Activated CD8-positive, alpha-beta memory T cell treated with anti-CD3 and anti-CD28 coated beads for 24 hours (primary cell): ENCODE measurements at places on chromosomes 3 and 15.

GRCh38 chr15:78930577-78931388 is 14.1 kb downstream of the CTSH start:
- DNase-seq: no peak

- DNase-seq: no peak
Observed at GRCh38 chr3:170709046-170709445, 123.2 kb upstream of the SLC7A14 start.

DNA sequence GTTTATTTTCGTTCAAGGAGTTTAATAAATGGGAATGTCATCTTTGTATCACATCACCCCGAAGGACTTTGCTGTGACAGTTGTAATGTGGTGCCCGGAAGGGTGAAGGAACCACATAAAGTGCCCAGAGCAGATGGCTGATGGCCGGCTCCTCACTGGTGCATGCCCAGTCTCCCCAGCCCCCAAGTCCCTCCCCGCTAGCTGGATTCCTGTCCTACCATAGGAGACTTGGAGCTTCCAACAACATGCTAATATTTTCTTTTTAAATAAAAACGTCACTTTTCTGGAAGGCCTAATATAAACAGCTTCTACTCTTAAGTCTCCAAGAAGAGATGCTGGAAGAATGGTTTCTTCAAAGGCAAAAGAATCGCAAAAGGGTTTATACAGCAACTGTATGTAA is 273.9 kb upstream of the LRTM1 start:
- no peak for DNase-seq

DNA sequence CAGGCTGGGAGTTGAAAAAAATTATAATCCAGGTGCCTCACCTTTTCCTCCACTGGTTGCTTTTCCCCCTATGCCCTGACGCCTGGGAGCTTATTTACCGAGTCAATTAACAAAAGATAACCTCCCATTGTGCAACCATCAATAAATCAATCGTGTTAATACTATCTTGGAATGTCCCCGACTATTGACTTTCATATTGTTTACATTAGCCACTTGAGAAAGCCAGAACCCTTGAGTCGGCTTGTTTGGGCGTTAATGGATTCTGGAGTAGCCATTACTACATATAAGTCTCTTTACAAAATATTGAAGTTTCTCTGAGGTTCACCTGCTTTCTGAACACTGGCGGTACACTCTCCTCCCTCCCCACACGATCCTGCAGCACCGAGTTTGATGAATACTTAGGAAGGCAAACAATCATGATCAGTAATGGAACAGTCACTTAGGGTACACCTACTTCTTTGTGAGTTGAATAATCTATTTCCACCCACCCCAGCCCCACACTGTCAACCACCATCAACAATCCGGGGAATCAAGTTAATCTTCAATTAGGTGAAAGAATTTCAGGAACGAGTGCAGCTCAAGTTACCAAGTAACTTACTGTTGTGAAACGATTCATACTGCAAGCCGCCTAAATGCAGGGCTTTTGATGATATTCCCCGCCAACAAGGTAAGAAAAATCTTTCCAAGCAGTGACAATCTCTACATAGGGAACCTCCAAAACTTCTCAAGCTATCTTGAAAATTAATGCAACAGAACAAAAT is 159.3 kb upstream of the NR2F2 start:
- no peak for DNase-seq

DNA sequence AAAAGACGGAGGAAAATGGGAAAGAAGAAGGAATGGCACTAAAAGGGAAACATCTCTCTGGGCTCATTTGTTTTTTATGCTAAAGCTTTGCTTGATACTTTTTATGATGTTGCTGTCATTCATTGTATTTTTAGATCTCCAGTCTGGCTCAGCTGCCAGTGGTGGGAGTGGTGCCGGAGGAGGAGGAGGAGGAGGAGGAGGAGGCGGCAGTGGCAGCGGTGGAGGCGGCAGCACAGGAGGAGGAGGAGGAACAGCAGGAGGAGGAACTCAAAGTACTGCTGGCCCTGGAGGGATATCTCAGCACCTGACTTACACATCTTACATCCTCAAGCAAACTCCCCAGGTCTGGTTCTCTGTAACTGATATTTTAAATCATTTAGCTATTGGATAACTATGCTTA is 49.6 kb downstream of the MAP6D1 start:
- DNase-seq: no peak

DNA sequence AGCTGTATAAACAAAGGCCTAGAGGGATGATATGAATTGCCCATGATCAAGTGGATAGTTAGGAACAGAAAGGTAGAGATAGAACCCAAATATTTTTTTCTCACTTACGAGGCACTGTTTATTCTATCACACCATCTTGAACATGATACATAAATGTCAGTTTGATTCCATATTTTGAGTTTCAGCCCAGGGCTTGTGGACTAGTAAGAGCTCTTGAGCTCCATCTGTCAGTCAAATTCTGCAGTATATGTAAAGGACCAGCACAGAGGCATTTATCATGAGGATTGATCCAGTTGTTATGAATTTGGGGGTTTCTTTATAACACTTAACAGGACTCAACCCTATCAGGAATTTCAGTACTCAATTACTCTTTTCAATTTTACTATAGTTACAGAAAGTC is 4.8 kb downstream of the SLC27A2 start:
- no peak for DNase-seq

DNA sequence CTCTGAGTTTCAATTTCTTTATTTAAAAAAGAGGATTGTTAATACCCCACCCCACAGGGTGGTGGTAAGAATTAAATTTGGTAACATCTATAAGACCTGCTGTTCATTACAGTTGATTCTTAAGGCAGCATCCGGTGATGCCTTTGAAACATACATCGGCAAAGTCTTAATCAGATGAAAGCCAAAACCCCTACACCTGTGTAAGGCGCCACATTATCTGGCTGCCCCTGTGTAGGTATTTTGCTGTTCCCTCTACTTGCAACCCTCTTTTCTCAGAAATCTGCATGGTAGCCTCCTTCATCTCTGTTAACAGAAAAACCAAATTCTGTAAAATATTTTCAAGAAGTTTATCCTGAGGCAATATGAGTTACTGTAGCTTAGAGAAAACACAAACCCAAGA is 90.0 kb downstream of the ST6GAL1 start:
- DNase-seq: no peak

DNA sequence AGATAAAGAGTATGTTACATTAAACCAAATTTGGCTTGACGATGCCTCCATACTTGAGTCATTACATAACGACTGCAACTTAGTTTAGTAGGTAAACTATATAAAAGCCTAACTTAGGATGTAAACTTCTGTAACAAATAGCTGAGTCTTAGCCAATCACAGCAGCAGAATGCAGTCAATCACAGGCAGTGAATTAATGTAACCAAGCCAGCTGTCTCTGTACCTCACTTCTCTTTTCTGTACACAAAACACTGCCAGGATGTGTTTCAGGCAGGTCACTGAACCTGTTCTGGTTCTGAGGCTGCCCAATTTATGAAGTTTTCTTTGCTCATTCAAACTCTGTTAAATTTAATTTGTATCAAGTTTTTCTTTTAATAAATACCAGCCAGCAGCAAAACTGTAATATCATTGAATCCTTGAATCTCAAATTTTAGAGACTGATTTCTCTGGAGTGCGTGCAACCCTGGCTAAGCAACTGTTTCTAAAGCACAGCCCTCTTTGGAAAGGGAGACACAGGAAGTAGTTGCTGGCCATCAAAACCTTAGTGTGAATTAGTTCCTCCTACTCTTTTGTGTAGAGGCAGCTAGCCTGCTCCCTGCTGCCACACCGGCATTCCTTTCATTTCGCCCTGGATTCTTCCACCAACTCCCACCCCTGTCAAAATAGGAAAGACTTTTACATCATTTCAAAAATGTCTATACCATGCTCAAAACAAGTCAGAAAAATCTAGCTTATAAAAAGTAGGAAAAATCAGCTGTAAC is 15.2 kb downstream of the RFTN1 start:
- no peak for DNase-seq

DNA sequence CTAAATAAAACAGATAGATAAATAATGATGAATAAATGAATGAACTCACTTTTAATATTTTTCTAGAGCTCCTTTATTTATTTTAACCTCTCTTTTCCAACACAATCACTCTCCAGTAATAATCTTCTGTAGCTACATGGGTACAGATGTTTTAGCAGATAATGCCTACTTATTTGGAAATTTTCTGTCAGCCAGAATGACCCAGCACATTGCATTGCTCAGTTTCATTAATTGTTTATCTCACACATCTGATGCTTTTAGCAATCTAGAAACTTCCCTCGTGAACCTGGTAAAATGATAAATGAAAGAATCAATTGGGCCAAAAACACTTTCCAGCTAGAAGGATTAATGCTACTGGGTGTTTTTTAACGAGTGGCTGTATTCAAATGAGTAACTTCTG is 14.9 kb upstream of the MYH15 start:
- no peak for DNase-seq

GRCh38 chr15:25972141-25972675 is 109.1 kb upstream of the ATP10A start:
- DNase-seq: no peak

DNA sequence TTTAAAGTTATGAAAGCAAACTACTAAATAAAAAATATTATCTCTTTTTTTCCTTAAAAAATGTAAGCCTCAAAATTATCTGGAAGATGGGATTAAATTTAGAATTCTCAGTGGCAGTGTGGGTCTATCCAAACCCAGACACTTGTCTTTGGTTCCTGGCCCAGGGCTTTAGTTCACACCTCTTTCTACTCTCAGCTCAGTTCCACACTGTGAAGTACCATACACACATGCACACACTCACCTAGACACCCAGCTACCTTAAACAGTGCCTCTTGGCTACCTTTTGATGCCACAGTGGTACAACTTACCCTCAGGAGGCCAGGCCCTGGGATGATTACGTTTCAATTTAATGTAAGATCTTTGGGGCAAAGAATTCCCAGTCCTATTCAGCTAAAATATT is 51.0 kb upstream of the TSC22D2 start:
- no peak for DNase-seq

GRCh38 chr15:80878242-80878866 is 99.2 kb downstream of the CEMIP start:
- no peak for DNase-seq

GRCh38 chr15:78084449-78084750 is 6.9 kb upstream of the TBC1D2B start:
- DNase-seq: no peak

- no peak for DNase-seq
Observed at GRCh38 chr15:90760661-90761232, 43.6 kb downstream of the BLM start.

DNA sequence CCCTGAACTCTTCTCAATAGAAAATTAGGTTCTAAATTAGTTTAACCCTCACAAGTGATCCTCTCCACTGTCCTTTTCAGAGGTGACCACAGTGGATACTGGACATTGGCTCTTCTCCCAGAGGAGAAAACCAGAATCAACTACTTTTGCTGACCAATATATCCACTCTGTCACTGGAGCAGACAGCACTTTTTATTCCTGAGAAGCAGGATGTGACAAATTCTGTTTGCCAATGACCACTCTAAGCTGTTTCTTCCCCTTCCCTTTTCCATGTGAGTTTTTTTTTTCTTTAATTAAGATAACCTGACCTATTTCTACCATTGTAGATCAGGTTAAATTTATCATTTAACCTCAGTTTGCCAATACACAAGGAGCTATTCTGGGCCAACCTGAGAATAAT is 79.7 kb upstream of the ZNF280D start:
- DNase-seq: no peak

DNA sequence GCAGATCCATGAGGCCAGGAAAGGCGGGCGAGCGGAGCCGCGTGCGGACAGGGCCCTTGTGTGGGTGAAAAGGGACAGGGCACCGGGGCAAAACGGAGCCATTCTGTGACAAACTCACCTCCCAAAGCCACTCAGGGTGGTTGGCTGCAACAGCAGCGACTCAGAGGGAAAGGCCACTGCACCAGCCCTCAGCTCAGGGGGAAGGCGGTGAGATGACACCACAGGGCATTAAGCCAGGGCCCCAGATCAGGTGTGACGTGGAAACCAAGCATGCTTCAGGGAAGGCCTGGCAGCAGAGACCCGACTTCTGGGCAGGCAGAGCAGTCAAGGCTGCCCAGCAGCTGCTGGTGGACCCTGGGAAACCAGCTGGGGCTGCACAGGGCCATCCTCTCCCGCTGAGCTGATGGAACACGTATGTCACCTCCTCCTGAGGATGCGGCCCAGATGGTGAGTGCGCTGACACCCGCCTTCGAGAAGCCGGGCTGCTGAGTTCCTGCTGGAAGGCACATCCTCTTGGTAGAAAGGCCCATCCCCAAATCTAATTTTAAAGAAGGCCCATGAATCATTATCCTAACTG is 82.3 kb downstream of the CHSY1 start:
- no peak for DNase-seq

DNA sequence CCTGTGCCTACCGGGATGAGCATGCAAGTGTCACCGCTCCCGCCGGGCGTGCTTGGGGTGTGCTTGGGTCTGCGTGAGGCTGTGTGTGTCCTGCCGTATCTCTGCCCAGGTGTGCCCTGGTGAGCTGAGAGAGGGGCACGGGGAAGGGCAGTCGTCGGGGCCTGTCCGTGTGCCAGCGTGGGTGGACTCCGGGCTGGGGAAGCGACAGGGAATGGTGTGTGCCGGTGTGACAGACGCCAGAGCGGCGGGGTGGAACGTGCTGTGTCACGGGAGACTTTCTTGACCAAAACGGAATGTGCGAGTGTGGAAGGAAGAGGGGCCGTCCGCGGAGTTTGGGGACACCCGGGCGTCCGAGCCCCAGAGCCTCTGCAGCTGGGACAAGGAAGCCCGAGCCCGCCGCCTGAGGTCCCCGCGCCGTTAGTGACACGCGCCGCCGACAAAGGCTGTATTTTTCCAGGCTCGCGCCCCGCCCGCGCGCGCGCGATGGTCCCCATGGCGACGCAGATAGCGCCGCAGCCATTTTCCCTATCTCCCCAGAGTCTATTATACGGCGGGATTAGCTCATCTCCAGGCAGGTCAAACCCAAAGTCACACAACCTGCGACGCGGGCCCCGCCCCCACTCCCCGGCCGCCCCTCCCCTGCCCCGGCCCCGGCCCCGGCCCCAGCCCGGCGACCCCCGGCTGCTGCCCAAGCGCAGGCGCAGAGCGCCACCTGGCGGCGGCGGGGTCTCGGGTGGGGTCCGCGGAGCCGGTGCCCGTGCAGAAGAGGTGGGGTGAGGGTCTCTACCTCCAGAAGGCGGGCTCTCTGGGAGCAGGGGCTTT is 4.5 kb upstream of the GATA2 start:
- DNase-seq: peak; percentile 91
